ENCODE measurements at places on chromosomes 5 and 9. TPM values are rescaled to one million over a fixed set of nuclear protein-coding genes. Genes with fewer than 3 reads are reported as not detected.

- no peak for DNase-seq
Observed at GRCh38 chr5:93930098-93930497, 188.7 kb upstream of the POU5F2 start.

GRCh38 chr5:103254921-103255320, 3.6 kb upstream of the MACIR start:
- DNase-seq, result no peak

GRCh38 chr5:110377361-110377760, 349.1 kb downstream of the TMEM232 start:
- DNase-seq, result no peak

The TNFAIP8 gene
- total RNA-seq, result 32.1 TPM

DNA sequence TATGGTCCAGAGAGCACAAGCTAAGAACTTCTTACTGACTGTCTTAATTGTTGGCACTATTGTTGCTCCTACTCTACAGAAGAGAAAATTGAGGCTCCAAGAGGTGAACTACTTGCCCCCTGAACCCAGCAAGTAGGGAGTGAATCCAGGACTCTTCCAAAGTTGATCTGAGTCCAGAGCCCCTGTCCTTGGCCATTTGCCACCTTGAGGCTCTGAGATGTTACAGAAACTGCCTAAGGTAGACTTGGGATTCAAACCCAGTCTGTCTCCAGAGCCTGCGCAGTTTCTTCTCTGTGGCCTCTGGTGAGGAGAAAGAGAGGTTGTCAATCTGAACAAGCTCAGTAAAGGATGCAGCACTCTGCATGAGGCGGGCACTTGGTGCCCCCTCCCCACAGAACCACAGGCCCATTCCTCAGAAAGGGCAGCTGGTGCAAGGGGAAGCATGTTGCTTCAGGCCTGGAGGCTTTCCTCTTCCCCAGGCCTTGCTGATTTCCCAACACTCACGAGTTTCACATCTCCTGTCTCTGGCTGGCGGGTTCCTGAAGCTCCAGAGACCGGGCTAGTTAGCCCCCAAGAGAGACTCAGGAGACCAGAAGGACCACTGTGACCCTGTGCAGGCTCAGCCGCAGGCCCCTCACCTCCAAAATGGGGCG, 2.9 kb upstream of the LCP2 start:
- no peak for DNase-seq

GRCh38 chr5:35239911-35240610, 9.8 kb upstream of the PRLR start:
- DNase-seq, result no peak

GRCh38 chr5:6889030-6889429, 175.8 kb downstream of the TENT4A start:
- DNase-seq, result no peak

The CCDC192 gene
- not detected for total RNA-seq

DNA sequence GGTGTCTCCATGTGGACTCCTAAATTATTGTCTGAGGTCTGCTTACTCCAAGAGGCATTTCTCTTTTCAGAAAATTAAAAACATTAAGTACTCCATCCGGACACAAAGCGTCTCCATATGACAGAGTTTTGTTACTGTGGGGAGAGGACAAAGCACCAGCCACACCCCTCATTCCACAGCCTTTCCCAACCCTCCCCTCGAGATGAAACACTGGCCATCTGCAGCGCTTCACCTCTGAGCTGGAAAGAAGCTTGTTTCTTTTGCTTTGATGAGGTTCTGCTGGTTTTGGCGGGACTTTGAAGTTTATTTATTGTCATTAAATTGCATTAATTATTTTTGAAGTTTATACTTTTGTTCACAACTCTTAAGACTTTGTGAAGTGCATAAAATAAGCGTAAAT, 27.6 kb upstream of the NKD2 start:
- no peak for DNase-seq

DNA sequence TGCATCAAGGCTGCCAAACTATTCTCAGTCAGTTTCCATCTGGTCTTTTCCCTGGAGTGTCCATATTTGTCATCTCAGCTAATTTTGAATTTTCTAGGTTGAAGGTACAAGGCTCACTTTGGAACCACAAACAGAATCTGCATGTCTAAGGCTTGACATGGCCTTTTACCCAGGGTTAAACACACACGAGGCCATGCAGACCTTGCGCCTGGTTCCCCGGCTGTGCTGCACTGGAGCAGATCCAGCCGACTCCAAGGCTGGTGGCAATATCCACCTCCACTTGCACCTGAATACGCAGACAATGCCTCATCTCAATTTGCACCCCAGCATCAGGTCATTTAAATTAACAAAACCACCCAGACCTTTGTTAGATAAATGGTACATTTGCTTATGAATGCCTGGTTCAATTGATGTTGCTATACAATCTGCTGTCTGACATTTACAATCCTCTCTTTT, 276.2 kb downstream of the HSPA4 start:
- no peak for DNase-seq

DNA sequence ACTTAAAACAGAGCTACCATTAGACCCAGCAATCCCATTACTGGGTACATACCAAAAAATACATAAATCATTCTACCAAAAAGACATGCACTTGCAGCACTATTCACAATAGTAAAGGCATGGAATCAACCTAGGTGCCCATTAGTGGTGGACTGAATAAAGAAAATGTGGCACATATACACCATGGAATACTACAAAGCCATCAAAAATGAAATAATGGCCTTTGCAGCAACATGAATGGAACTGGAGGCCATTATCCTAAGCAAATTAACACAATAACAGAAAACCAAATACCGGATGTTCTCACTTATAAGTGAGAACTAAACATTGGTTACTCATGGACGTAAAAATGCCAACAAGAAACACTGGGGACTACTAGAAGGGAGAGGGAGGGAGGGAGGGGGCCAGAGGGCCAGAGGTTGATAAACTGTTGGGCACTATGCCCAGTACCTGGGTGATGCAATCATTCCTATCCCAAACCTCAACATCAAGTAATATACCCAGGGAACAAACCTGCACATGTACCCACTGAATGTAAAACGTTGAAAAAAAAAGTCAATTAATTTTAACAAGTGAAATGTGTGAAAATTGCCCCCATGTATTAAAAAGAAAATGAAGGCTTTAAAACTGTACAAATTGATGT, 24.5 kb upstream of the GPR150 start:
- no peak for DNase-seq

The RLN2 gene
- total RNA-seq, result not detected

DNA sequence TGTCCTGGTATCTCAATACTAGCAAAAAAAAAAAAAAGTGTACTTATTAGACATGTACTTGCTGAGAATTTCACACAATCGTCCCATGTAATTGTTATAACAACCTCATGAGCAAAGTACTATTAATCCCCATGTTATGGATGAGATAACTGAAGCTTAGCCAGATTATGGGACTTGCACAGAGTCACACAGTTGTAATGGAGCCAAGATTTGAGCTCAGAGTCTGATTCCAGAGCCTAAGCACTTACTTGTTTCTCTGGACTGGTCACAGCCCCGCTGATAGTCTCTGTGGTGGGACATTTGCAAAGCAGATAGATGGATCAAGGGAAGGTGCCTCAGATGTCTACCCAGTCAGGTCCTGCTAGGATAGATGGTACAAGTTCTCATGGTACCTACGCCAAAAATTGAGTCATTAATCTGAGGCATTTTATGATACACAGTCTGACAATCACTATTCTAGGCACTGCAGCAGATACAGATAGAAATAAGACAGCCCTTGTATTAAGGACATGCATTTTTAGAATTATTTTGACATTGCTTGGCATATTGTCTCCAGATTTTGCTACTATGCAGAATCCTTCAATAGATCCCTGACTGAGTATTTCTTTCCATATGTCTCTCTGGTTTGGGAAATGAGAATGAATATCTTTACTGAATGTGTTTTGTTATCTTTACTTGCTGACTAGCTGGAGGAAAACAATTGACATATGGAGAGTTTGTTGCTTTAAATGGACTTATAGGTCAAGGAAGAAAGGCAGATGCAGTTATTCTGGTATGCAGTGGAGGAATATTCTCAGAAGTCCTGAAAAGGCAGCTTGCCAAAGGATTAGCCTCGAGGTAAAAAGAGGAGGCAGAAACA, 149.5 kb downstream of the ADAMTSL1 start:
- no peak for DNase-seq

The LCN12 gene
- not detected for total RNA-seq

DNA sequence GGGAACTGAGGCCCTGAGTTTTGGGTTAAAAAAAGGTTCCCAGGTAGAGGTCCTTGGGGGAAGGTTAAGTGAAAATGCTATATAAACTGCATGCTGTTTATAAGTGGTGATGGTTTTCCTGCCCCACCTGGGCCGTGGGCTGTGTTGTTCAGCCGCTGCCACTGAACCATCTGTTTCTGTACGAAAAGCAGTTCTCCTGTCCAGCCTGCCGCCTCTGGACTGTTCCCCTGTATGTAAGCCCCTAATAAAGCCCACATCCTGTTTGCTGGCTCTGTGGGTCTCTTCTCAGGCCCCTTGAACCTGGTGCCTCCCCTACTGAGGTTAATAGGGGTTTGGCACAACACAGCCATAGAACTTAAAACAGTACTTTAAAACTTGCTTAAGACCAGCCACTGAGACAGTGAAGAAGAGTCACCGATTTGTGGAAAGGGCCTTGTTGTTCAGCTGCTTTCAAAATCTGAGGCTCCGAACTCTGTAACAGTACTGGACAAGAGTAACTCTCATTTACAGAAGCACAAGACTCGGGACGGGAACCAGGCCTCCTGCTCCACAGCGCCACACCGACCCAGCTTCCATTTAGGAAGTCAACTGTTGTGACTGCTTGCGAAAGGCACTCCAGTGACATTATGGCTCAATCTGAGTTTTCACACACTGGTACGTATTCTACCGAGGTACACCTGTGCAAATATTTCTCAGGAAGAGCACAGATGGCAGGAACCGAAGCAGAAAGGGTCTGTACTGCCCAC, 192.5 kb downstream of the CDK5RAP2 start:
- DNase-seq, result no peak

- DNase-seq, result no peak
Observed at GRCh38 chr5:10743526-10743925, 17.5 kb downstream of the DAP start.

The IL5 gene
- total RNA-seq, result not detected
